ENCODE measurements at places on chromosomes 2 and 18. TPM values are rescaled to one million over a fixed set of nuclear protein-coding genes. Genes with fewer than 3 reads are reported as not detected.

DNA sequence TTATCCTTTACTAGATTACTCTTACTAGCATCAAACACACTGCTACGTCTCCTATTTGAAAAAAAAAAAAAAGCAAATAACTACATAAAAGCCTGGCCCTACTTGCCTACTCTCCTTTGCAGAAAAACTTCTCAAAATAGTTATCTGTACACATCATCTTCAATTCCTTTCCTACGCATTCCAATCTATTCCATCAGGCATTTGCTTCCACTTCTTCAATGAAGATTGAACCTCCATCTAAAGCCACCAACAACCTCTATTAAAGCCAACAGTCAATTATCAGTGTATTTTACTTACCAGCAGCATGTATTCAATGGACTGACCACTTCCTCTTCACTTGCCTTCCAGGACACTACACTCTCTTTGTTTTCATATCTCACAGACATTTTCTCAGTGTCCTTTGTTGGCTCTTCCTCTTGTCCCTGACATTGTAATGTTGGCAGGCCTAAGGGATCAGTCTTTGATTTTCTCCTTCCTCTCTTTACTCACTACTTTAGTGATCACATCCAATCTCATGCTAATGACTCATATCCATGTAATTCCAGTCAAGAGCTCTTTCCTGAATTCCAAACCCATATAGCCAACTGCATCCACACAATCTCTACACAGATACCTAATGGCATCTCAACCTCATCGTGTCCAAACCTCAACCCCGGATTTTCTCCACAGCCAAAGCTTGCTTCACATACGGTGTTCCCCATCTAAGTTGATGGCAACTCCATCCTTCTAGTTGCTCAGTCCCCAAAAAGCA, 131.3 kb downstream of the CCDC148 start:
- no peak for DNase-seq

- DNase-seq = peak; percentile 56
Measured at GRCh38 chr2:37585295-37585908, 86.0 kb downstream of the CDC42EP3 start.

HOXD13 gene
- not detected for total RNA-seq

GRCh38 chr2:80525152-80525551, 220.6 kb upstream of the LRRTM1 start:
- DNase-seq = no peak

- no peak for DNase-seq
Measured at GRCh38 chr2:156305121-156305520, 27.4 kb downstream of the NR4A2 start.

GRCh38 chr2:235611349-235611748, 117.5 kb downstream of the AGAP1 start:
- no peak for DNase-seq

DNA sequence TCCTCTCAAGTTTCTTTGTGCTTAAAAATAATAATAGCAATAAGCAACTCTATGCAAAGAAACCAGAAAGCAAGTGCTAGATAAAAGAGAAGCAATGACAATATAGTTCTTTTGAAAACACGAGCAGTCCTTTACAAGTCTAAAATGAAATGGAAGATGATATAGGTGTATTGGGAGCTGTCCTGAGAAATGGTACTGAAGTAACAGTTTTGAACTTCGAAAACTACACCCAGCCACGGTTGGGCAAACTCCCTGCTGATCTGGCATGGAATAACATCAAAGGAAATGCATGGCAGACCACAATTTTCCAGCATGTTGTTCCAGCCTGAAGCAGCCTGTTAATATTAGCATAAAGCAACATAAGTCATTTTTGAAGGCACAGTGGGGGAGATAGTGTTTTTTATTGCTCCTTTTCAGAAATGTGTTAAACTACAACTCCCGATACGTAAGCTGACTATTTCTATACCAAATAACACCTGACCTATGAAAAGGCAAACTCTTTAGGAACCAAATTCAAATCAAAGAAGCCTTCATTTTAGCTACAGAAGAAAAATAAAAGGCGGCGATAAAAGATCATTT, 596.1 kb upstream of the KLHL29 start:
- DNase-seq = no peak

- peak; percentile 33 for DNase-seq
Measured at GRCh38 chr2:69652206-69652605, 8.7 kb upstream of the AAK1 start.

DNA sequence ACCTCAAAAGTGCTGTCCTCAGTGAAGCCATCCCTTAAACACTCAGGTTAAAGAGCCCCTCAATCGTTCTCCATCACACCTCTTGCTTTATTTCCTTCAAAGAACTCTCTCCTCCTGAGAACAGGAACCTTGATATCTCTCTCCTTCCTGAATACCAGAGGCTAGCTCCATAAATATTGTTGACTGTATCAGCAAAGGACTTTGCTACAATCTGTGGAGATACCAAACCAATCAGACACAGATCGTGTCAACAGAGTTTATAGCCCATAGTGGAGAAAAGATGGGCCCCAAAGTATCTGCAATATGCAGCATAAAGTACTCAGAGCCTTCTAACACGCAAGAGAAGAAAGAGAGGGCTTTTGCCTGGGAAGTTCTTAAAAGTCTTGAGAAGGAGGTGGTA, 36.4 kb downstream of the PLEKHM3 start:
- DNase-seq = no peak

GPR35 gene
- 76.8 TPM for total RNA-seq

BMP10 gene
- total RNA-seq = not detected

PAIP2B gene
- total RNA-seq = 14.6 TPM

GRCh38 chr2:69995511-69995910, 34.1 kb upstream of the ASPRV1 start:
- DNase-seq = peak; percentile 44

DNA sequence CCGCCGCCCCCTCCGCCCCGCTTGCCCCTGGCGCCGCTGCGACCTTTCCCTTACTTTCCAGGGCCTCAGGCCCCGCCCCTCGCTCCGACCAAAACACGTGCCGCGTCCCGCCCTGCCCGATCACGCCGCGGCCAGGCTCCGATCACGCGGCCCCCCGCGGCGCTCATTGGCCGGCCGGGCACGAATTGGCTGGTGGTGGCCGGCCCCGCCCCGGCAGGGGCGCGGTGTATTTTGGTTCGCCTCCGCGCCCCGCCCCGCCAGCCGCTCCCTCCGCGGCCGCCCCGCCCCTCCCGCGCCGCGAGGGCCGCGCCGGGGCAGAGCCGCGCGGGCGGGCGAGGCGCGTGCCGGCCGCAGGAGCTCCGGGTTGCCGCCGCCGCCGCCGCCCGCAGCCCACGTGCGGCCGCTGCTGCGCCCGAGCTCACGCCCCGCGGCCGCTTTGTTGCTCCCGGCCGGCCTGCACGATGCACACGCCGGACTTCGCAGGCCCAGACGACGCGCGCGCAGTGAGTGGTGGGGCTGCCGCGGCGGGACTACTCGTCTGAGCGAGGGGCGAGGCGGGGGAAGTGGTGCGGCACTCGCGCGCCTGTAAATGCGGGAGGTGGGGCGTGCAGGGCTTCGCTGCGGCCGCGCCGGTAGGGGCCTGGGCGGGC, at the start of gene KLF11:
TSS of gene KLF11 (plus strand) at position 295 of the 650 bp plus-strand sequence. CDS start at position 462, 167 bp downstream.
- peak; percentile 93 for DNase-seq
